PC-9 (cell line): ENCODE measurements at places on chromosomes 2 and 18.

DNA sequence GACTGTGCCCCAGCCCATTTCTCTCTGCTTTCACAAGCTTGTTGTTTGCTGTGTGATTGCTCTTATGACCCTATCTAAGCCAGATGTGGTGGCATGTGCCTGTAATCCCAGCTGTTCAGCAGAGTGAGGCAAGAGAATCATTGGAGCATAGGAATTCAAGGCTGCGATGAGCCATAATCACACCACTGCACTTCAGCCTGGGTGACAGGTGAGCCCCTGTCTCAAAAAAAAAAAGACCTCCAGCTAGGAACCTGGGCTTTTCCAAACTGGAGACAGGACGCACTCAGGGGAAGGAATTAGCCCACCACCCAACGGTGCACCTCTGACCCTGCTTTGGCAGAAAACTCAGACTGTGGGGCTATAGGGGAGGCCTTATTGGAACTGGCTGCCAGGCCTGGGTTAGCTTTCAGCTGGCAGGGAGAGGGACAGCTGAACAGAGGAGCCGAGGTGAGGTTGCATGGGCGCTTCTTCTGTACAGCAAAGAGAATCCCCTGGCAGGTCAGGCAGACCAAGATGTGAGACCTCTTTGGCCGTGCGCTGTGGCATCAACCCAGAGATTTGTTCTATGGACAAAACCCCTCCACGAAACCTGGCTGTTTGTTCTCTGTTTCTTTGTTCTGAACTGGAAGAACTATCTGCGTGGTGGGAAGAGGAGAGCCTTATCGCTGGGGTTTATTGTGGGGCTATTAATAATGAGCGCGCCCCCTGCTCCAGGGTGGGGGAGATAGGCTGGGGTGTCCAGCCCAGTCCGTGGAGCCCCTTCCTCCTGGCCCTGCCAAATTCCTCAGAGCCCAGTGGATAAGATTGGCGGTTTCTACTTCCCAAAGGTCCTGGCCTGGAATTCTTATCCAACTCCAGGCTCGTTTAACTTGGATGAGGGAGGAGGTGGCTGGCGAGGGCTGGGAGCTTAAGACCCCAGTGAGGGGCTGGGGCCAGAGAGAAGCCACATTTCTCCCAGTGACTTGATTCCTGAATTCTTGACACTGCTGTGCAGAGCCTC is 38.8 kb upstream of the SMAD7 start:
- no peak for DNase-seq

- no peak for DNase-seq
Observed at GRCh38 chr2:224410946-224411561, 9.1 kb upstream of the FAM124B start.

GRCh38 chr2:149192427-149192826 is 138.0 kb upstream of the LYPD6 start:
- no peak for DNase-seq

DNA sequence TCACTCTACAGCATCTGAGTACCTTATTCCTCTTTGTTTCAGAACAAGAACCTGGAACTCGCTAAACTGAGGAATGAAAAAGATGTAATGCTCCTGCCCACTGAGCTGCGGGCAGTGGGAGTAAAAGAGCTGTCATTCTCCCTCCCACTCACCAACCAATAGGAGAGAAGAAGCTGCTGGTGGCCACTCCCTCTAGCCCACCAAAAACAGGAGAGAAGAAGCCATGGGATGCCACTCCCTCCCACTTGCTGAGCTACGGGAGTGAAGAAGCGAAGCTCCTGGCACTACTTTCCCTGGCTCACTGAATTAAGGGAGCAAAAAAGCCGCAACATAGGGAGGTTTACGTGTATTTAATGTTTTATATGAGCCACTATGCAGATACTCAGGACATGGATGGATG is 53.7 kb downstream of the RIT2 start:
- no peak for DNase-seq

GRCh38 chr2:150047620-150048222 is 439.7 kb downstream of the RND3 start:
- no peak for DNase-seq

DNA sequence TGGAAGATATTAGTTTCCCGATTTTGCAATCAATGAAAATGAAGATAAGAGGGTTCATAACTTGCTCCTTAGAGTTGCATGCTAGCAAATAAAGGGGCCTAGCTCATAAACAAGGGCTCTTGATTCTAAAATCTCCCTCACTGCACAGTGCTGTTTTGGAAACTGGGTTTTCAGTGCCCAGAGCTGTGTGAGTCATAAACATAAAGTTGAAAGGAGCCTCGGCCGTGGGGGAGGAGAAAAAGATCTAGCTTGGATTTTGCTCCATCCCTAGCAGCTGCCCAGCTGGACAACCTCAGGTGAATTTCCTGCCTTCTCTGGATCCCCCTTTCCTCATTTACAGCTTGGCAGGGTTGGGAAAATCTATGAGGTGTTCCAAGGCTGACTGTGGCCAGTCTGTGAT is 42.5 kb downstream of the LYPD1 start:
- DNase-seq, result no peak

GRCh38 chr2:111127351-111127750 is 6.6 kb downstream of the BCL2L11 start:
- no peak for DNase-seq

GRCh38 chr2:142218471-142218870 is 87.7 kb upstream of the LRP1B start:
- DNase-seq, result no peak

- no peak for DNase-seq
Observed at GRCh38 chr2:58539973-58540372, 298.8 kb upstream of the FANCL start.

DNA sequence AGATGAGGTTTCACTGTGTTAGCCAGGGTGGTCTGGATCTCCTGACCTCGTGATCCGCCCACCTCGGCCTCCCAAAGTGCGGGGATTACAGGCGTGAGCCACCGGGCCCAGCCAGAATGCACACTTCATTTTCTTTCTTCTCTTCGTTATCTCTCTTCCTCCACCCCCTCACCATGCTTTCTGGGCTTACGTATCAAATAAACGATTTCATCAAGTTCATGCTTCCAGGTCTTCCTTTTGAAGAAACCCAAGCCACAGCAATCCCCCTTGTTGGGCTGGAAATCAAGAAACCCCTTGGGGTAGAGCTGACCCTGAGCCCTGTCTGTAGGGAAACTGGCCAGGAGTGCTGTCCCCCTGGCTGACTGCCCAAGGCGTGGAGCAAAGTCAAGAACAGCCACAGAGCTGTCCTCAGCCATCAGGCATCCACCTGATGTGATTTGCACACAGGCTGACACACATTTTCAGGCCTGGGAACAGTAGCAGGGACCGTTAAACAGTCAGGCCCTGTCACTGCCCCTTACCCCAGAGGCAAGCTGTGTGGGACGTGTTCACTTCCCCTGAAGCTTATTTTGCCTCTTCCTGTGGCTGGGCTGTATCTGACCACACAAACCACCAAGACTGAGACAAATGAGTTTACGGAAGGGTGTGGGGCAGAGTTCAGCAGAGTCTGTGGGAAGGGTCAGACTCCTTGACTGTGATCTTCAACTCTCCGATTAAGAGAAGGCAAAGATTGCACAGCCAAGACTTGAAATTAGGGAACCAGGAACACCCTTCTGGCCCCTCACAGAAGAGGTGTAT is 15.1 kb upstream of the NMUR1 start:
- DNase-seq, result peak; percentile 10

DNA sequence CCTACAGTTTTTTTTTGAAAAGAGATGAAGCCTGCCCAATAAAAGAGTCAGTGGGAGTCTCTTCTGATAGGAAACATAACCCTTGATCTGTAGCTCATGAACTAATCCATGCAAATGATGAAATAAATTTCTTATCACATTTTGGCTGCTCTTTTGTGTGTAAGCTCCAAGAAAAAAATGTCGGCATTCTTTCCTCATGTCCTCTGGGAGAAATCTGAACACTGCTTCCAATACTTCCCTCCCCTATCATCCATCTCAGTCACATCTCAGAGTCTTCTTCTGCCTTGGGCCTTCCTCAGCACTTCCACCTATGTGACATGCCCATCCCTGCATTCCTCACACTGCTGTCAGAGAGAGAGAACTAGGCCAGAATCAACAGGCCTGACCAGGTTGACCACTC is 395.7 kb upstream of the ST6GAL2 start:
- DNase-seq, result no peak

- peak; percentile 69 for DNase-seq
Observed at GRCh38 chr2:238106698-238107524, 6.8 kb downstream of the ESPNL start.

- DNase-seq, result no peak
Observed at GRCh38 chr2:217147818-217148217, 288.0 kb upstream of the TNP1 start.

- no peak for DNase-seq
Observed at GRCh38 chr2:16330012-16330411, 335.6 kb downstream of the CYRIA start.

- no peak for DNase-seq
Observed at GRCh38 chr2:70041663-70042062, 45.6 kb upstream of the PCBP1 start.

- DNase-seq, result peak; percentile 66
Observed at GRCh38 chr2:84894131-84894586, 11.3 kb upstream of the TMSB10 start.

DNA sequence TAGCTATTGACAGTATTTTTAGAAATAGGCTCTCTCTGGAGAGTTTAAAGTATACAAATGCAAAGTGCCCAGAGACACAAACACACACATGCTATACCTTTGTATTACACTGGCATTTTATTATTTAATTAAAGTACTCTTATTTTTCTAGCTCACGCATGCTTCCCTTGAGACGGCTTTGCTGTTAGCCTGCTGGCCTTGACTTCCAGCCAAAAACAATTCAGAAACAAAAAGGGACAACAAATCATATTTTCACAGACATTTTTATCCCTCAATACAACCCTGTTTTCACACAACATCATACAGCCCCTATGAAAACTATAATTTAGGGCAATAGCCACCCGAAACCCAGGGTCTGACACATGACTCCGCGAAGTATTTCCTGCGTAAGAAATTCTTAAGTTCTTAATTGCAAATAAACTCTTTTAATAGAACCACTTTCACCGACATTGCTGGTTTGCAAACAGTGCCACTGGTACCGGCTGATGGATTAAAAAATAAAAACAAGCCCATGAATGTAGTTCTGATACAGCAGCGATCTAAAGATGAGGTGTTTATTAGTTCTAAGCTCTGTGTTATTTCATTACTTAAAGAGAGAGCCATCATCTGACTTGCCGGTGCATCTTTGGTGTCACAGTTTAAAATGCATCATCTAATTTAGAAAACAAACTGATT is 185.1 kb downstream of the TCF4 start:
- DNase-seq, result no peak

- DNase-seq, result no peak
Observed at GRCh38 chr2:237739101-237739500, 59.5 kb upstream of the RBM44 start.

DNA sequence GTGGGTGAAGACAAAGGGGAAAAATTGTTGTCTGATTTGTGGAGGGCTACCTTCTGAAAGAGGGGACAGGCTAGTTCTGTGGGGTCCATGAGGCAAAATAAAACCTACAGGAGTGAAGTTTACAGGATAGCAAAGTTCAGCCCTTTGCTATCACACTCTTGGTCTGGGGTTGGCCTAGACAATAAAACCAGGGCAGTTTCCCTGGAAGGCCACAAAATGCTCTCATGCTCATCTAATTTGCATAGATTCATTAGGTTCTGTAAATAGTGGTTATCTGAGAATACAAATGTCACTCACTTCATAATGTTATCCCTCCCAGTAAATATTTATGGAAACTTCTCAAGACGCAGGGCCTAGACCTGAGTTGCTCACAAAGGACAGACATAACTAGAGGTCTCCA is 63.6 kb downstream of the INSIG2 start:
- DNase-seq, result no peak

- DNase-seq, result no peak
Observed at GRCh38 chr2:157813467-157813866, 62.7 kb downstream of the ACVR1 start.

GRCh38 chr2:106142683-106143082 is 51.4 kb downstream of the UXS1 start:
- no peak for DNase-seq

- no peak for DNase-seq
Observed at GRCh38 chr2:157497638-157498314, 53.9 kb upstream of the CYTIP start.

DNA sequence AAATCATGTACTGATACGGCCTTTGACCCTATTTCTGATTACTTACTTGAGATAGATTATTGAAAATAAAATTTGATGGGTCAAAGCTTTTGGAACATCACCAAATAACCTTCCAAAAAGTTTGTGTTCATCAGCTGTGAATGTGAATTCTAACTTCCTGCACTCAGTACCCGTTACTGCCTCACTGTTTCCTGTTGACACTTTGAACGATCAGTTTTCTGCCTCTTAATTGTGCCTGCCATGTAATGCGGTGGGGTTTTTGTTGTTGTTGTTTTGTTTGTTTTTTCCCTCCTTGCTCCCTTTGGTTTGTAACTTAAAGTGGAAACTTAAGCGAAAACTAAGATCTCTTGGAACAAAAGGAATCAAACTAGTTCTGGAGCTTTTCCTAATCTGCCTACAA is 18.9 kb downstream of the ATG16L1 start:
- DNase-seq, result no peak

DNA sequence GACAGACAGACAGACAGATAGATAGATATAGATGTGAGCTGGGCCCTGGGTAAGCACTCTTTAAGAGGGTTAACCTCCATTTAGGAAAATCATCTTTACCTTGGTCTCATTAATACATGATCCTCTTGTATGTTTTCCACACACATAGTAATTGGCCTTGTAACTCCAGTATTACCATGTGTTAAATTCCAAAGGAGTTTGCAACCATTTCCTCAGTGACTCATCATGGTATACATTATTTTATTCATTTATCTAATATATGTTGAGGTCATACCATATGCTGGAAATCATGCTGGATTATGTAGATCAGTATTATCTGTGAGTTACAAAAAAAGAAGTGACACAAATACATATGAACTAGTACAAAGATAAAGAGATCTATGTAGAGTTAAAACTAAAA is 504.3 kb downstream of the DCC start:
- DNase-seq, result no peak

GRCh38 chr2:236840857-236841256 is 244.8 kb upstream of the COPS8 start:
- DNase-seq, result no peak

GRCh38 chr2:72694715-72695496 is 130.9 kb downstream of the EXOC6B start:
- no peak for DNase-seq

- DNase-seq, result no peak
Observed at GRCh38 chr2:140308706-140309105, 1528.5 kb upstream of the NXPH2 start.

DNA sequence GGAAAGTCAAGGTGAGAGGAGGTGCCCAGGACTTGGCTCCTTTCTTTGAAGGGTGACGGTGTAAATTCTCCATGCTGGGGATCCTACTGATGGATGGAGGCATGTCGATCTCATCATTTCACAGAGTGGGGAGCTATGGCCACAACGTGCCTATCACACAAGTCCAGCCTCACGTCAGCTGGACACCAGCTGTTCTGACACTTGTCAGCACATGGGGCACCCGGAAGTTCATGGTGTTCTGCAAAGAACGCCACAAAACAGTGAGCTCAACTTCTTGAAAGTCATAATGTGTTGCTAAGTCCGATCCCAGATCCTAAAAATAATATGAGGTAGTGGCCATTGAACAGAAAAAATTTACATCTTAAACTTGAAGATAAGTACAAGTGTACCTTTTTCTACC is 12.3 kb downstream of the PAX8 start:
- DNase-seq, result no peak
